ENCODE measurements at places on chromosomes 3 and 15.

DNA sequence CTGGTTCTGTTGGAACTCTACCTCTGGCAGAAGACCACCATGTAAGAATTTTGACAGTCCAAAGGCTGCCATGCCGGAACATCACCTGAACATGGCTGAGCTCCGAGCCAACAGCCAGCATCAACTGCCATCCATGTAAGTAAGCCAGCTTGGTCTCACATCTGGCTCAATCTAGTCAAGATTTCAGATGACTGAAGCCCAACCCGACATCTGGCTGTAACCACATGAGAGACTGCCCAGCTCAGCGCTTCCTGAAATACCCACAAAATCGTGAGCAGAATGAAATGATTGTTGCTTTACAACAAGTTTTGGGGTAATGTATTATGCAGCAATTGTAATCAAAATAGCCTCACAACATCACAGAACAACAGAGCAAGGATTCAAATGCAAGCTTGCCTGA is 32.9 kb downstream of the GHSR start:
- no peak for DNase-seq

DNA sequence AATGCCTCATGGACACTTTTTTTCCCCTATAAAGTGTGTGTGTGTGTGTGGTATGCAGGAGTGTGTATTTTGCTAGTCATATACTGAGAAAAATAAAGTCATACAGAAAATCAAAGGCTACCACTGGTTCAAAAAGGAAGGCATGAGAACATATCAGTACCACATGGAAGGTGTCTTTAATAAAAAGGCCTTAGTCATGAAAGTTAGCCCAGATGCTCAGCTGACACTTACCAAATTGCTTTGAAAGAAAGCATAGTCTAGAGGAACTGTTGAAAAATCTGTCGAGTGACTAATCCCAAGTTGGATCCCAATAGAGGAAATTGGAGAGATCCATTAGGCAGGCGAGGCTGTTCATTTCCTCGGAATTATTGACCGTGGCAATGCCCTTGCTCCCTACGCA is 432.9 kb upstream of the CFAP20DC start:
- DNase-seq, result no peak

GRCh38 chr3:184506561-184506991 is 55.0 kb upstream of the EPHB3 start:
- no peak for DNase-seq

GRCh38 chr15:31387092-31387478 is 60.5 kb downstream of the KLF13 start:
- DNase-seq, result no peak

GRCh38 chr15:65954289-65954741 is 85.0 kb downstream of the RAB11A start:
- no peak for DNase-seq

GRCh38 chr3:148233403-148233802 is 464.3 kb upstream of the AGTR1 start:
- no peak for DNase-seq

DNA sequence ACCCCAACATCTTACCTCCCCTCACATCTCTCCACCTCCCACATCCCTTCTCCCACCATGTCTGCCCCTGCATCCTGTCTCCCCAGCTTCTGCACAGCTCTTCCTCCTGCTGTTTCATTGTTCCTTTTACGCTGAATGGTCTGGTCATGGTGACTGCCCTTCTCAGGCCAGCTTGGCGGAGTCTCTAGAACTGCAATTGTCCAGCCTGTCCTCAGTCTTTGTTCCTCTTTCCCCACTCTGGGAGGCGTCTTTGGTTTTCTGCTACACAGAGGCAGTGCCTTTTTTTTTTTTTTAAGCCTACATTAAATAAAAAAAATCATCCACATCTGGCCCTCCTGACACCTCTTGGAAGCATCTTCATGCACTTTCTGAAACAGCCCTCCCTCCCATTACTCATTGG is 49.1 kb upstream of the SEC22A start:
- DNase-seq, result no peak

DNA sequence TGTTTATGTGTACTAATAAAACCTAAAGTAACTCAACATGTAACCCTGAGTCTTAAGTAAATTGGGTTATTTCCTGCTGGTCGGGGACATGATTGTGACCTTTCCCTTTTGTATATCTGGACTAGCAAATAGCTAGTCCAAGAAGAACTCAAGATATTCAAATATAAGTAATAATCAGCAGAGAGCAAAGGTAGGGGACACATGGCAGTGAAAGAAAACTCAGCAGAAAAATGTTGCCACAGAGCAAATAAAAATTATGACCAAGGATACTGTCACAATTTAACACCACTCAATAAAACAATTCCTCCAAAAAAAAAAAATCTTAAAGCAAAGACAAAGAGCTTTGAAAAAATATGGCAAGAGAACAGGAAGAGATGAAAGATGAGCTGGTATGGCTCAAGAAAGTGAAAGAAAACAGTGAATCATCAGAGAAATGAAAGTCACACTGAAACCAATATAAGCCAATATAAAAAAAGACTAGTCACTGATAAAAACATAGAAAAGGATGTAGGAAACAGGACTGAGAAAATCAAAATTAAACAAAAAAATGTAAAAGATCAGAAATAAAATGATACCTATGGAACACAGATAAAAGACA is 43.4 kb downstream of the HLTF start:
- no peak for DNase-seq

- DNase-seq, result no peak
These were observed 36.5 kb downstream of the NCK1 start for GRCh38 chr3:136898549-136898948.

- no peak for DNase-seq
These were observed 65.0 kb downstream of the AKAP13 start for GRCh38 chr15:85445361-85445760.

DNA sequence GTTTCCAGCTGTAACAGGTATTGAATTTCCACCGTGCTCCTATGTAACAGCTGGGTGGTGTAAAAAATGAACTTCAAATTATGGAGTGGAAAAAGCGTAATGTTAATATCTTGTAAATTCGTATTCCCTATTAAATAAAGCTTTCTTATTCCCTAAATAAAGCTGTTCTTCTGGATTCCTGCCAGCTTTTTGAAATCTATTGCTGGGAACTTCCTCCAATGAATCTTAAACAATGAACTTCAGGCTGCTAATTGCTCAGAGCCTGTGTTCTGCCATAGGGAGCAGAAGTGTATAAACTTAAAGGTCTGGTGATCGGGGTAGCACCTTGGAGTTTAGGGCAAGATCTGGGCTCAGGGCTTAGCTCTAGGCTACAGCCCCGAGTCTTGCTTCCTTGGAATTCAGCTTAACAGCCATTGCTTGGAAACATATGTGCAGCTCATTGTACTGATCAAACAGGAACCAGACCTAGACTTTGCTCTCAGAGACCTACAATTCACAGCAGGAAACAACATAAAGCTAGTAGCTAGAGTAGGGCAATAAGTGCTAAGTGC is 1.4 kb downstream of the ARL14 start:
- DNase-seq, result no peak

GRCh38 chr3:156148345-156148945 is 28.1 kb downstream of the KCNAB1 start:
- no peak for DNase-seq

DNA sequence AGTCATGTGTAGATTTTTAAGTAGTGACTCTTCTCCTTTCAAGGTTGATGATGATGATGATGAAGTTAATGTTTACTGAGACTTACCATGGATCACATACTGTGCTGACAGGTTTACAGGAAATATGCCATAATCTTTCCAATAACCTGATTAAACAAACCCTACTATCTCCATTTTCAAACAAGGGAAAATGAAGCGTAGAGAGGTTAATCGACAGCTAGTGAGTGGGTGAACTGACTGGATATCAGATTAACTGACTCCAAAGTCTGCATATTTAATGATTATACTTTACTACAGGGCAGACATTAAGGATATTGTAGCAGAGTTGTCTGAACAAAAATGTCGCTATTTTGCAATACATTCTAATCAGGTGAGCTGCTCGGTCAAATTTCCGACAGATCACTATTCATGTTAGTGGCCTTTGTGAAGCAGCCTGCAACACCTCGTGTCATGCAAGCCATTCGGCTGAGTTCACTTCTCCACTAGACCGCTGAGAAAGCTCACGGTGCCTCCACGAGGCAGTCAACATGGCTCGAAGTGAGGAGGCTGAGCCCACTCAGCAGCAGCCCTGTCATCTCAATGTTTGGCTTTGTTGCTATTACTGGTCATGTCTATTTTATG is 264.2 kb downstream of the NFKBIZ start:
- peak; percentile 7 for DNase-seq

DNA sequence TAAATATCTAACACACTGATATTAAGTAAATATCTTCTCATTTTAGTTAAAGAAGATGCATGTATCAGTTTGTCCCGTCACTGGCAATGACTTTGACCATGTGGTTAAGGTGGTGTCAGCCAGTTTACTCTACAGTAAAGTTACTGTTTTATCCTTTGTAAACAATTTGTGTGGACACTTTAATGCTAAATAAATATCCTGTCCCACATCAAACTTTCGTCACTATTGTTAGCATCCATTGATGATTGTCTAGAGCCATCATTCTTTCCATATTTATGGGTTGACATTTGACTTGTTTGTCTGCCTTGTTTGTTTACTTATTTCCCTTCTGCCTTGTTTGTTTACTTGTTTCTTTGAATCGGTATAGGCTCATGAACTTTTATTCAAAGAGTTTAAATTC is 11.0 kb upstream of the GPD1L start:
- no peak for DNase-seq
